ENCODE measurements at places on chromosomes 12 and 14.
A peak's percentile ranks its signal among the peaks of the same experiment; 100 is the strongest.

DNA sequence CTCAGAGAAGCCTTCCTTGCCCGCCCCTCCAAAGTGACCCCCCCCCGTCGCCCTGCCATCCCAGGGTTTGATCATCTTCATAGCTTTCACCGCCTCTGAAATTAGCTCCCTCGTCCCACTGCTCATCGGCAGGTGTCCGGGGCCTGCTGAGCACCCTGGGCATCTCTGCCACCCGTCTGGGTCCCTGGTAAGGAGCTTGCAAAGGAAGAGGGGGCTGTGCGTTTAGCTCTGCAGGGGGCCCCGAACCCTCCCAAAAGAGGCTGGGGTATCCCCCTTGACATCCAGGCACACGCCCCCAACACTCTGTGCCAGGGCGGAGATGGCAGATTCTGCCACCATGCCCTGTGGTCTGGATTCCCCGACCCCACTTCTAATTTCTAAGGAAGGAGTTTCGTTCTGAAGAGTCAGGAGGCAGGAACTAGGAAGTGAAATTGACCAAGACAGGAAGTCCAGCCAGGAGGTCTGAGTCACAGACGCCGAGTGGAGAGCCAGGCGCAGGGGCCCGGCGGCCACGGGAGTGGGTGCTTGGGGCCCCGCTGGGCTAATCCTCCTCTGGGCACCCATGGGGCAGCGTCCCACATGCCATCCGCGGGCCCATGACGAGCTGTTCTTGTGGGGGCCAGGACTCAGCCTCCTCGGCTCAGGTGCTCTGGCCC is 95.7 kb downstream of the RFLNA start:
- DNase-seq = peak; percentile 55

DNA sequence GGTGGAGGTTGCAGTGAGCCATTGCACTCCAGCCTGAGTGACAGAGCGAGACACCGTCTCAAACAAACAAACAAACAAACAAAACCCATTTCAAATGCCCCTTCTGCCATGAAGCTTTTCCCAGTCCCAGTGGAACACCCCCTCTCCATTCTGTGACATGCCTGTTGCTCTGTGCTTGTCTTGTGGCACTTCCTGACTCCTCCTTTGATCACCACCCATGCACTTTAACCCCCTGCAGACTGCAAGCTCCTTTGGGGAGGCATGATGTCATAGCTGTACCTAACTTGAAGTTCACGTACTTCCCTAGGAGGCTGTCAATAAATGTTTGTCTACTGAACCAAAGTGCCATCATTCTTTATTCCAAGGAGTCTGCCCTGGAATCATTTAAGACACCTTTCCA is 64.7 kb downstream of the TMCC3 start:
- DNase-seq = no peak

- peak; percentile 13 for DNase-seq
Observed at GRCh38 chr14:76742966-76743365, 18.3 kb upstream of the VASH1 start.

DNA sequence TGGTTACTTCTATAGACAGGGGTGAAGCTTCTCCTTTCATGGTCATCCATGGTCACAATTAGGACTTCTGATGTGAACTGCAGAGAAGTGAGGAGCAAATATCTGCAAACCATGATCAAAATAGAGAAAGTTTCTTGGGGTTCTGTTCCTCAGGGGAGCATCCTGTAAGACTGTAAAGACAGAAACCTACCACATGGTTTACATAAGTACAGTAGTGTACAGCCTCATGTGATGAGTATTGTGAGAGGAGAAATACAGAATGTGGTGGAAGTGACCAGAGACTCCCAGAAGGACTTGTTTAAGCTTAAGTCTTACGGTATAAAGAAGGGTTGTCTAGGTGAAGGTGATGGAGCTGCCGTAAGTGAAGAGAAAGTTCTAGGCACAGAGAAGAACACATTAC is 484.7 kb downstream of the LRIG3 start:
- no peak for DNase-seq

GRCh38 chr12:52392465-52393007 is 7.1 kb upstream of the KRT84 start:
- no peak for DNase-seq

DNA sequence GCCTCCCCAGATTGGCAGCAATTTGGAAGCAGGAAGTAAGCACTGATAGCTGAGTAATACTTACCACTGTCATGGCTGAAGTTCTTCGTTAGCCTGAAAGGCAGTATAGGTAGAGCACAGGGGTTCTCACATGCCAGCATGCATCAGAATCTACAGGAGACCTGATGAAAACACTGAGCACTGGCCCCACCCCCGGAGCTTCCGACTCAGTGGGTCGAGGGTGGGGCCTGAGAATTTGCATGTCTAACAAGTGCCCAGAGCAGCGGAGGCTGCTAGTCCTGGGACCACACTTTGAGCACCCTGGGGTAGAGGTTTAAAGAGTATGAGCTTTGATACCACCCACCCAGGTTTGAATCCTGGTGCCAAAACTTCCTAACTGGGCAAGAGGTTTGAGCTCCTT is 89.6 kb downstream of the FBXW8 start:
- DNase-seq = peak; percentile 37

All from GM12865 (cell line).